HS-27A (cell line): ENCODE measurements at places on chromosomes 6 and 20.

GRCh38 chr20:62929051-62929538 is 2.8 kb upstream of the DIDO1 start:
- no peak for DNase-seq

DNA sequence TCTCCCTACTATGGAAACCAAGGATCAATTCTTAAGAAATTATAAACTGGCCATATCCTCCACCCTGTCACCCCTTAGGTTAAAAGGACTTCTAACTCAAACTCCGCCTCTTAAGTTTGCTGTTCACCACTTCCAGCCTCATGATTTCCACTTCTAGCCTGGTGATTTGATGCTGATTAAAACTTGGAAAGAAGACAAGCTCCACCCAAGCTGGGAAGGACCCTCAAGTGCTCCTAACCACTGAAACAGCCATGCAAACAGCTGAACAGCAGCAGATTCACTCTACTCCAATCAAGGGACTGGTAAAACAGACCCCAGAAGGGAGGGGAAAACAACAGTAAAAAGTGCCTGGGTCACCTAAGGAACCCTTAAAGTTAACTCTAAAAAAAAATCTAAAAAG is 10.3 kb downstream of the LCA5 start:
- no peak for DNase-seq

DNA sequence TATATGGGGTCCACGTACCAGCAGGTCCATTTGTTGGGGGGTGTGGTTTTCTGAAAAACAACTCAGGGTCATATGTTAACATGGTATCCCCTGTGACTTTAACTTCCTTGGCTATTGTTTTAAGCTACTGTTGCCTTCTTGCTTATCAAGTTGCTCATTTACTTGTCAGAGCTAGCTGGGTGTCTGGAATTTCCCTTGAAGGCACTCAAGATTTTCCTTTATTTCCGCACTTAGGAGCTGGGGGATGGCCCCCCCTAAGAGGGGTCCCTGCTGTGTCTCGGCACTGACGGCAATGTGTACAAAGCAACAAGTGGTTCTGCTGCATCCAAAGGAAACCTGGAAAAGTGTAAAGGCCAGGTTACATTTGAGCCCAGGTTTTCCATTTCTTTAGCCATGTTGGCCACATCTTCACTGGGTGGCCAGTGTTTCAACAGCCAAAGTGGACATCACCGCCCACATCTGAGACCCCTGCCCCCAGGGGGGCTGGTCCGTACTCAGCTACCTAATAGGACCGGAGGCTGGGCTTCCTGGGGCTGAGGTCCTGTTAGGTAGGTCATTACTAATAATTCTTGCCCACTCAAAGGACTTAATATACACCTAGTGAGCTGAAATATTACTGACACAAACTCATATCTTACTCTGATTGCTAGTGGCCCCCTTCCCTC is 24.8 kb upstream of the SYNDIG1 start:
- DNase-seq = no peak

DNA sequence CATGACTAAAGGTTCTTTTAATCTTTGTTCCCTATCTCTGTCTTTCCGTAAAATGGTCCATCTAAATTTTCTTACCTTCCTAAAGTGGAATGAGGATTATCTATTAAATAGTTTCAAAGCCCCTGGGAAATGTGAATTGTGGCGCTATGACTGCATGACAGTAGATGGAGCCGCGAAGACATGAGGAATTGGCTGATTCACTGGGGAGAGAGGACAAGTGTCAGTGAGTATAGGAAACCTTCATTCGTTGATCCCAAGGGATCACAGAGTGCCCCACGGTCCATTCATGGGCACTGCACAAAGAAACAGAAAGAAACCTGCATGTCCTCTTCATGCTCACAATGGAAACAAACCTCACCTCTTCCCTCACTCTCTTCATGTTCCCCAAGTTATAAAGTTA is 479.3 kb upstream of the BTBD3 start:
- no peak for DNase-seq

GRCh38 chr20:53800883-53801604 is 207.4 kb upstream of the ZNF217 start:
- no peak for DNase-seq

DNA sequence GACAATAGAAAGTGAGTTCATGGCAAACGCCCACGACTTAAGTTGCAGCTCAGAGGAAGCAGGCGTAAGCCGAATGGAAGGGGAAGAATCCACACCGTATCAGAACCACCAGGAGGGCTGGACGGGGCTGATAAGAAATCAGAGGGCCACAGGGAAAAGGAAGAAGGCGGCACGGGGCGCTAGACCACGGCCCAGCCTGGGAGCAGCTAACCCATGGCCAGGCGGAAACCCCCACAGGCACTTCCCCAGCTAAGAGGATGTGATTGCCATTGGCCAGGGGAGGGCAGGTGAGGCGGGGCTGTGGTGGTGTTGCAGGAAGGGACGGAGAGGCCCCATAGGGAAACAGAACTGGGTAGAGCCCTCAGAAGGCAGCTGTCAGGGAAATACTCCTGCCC is 174.0 kb upstream of the AFDN start:
- no peak for DNase-seq

DNA sequence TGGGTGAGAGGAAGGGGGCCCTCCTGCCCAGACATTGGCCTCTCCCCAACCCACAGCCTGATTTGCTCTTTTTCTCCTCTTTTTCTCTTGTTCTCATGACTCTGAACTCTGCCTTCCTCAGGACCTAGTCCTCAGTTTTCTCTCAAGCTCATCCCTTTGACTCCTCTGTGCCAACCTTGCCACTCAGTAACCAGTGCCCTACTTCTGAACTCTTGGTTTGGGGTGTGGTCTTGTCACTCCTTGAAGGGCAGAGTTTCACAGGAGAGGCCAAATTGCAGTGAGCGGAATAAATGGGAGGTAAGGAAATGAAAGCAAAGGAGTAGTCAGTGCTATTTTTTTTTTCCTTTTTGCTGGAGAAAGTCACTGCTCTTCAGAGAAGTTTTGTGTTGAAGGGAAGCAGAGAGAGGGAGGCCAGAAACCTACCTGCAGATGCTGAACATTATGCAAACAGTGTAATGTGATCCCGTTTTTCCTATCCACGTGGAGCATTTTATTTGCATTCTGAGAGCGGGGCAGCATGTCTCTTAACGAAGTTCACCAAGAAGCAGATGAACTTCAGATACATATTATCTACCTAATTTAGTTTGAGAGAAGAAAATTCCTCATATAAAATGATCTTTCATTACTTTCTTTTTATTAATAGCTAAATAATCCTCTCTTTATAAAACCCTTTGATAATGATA is 26.9 kb downstream of the CFAP61 start:
- no peak for DNase-seq

GRCh38 chr6:83511901-83512681 is at the start of gene PRSS35:
PRSS35 (plus strand) TSS chr6:83512534; CDS start chr6:83523442, 10,908 bp downstream.
- no peak for DNase-seq

DNA sequence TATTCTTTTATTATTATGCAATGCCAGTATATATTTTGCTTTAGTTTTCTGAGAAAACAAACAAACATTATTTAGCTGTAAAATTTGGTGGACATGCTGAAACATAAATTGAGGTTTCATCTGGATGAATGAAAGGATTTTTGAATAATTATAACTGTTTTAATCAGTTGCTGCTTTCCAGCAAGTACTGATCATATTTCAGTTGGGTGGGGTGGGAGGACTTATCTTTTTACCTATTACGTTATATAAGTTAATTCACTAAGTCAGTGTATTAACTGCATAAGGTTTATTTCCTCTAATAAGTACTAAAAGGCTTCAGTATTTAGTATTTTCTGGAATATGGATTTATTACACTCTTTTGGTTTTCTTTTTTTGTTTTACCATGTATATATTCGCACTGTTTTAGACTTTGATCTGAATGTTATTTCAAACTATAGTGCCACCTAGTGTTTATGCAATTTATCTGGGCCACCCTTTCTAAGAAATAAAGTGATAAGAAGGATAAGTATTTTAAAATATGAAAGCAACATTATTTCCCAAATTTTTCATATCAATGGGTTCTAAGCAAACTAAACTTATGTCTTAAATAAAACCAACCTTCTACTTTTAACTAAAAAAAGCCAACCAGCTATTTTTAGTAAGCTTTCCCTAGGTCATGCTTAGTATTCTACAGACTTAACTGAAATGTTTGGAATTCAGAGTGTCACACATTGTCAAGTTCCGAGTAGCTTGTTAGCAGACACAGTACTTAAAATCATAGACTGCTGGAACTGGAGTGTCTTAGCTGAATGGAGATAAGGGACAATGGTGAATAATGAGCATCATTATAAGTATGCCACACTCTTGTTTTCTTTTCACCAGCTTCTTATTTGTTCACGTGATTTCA is 105.4 kb upstream of the MCHR2 start:
- no peak for DNase-seq

GRCh38 chr6:11851387-11851786 is 72.8 kb upstream of the ADTRP start:
- DNase-seq = peak; percentile 81

DNA sequence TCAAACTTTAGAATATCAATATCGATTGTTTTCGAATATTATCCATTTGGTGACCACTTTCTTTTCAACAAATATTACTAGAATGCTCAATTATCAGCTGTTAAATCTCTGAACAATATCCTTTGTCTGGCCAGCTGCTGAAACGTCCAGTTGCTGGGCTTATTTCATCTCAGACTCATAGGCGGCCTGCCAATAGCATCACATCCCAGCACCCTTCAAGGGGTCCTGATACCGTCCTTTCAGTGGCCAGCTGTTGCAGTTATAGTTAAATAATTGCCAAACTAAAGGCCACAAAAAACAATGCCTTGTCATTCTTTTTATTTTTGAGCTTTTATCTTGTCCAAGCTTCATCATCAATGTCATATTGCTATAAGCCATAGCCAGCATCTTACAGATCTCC is 1006.8 kb upstream of the MANEA start:
- no peak for DNase-seq

GRCh38 chr20:6045566-6045965 is 8.3 kb downstream of the LRRN4 start:
- no peak for DNase-seq

DNA sequence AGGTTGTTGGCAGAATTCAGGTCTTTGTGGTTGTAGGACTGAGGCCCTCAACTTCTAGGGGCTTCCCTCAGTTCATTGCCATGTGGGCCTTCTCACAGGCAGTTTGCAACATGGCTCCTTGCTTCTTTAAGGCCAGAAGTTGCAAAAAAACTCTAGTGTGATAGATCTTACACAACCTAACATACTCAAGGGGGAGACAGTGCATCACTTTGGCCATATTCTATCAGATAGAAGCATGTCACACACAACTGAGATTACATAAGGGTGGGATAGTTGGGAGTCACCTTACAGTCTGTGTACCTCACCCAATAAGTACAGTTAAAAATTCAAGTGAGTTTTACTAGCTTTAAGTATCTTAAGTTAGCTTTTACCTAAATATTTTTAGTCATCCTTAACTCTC is 1.6 kb downstream of the SIRPD start:
- no peak for DNase-seq

- no peak for DNase-seq
Observed at GRCh38 chr20:32052778-32053362, 828 bp downstream of the HCK start.

DNA sequence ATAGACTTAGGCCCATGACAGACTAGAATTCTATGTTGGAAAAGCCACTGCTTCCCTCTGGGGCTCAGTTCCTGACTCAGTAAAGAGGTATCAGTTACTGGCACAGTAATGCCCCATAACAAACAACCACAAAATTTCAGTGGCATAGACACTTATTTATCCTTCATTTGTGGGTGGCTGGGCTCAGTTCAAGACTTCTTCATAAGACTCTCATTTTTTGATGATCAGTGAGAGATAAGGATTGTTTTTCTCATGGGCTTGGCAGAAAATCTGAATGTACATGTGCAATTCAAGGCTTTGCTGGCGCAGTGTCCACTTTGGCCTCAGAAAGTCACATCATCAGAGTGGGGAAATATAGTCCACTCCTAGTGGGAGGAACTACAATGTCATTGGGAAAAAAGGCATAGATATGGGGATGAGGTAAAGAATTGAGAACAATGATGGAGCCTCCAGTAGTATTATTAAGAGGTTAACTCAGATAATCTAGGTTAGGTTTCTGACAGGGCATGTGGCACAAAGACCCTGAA is 384.6 kb upstream of the FLRT3 start:
- DNase-seq = no peak

- DNase-seq = no peak
Observed at GRCh38 chr6:165717732-165718465, 54.9 kb upstream of the PDE10A start.

- no peak for DNase-seq
Observed at GRCh38 chr20:22425344-22426295, 158.8 kb downstream of the FOXA2 start.

DNA sequence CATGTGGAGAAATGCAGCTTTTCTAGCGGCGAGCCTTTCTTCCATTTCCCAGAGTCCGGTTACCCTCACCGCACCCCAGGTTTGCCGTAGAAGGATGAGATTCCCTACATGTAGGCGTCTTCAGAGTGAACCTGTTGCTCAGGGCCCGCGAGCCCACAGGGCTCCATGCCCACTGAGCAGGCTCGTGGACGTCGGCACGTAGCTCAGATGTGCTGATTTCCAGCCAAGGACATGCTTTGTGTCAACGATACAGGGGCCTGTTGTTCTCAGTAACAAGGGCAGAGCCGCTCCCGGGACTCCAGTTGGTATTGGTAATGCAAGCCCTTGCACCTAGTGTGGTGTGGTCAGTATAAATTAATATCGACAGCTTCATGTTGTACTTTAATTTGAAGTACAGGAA is 159.6 kb downstream of the MTHFD1L start:
- DNase-seq = no peak

- no peak for DNase-seq
Observed at GRCh38 chr20:9617940-9618339, 103.5 kb downstream of the LAMP5 start.

- no peak for DNase-seq
Observed at GRCh38 chr20:24493661-24494459, 24.4 kb downstream of the SYNDIG1 start.

DNA sequence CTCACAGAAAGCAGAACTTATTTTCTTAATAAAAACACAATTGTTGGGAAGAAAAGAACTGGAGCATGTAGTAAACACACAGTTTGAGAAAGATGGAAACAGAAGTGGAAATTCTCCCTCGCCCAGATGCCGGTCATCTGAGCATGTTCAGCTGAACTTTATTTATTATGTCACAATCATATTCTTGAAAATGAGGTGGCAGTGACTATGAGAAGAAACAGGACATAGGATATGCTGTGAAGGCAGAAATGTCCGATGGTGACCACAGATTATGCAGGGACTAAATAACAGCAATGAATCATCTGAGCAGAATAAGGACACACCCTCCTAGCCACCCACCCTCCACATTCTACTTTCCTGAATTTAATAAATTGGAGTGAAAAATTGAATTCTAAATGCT is 425.3 kb upstream of the NOX3 start:
- DNase-seq = peak; percentile 24

GRCh38 chr20:19727251-19727847 is 30.7 kb upstream of the RIN2 start:
- DNase-seq = no peak

GRCh38 chr6:152598421-152598820 is 38.7 kb downstream of the SYNE1 start:
- no peak for DNase-seq

GRCh38 chr20:53629436-53629835 is 35.8 kb upstream of the ZNF217 start:
- DNase-seq = no peak

- DNase-seq = no peak
Observed at GRCh38 chr20:24534282-24534681, 64.9 kb downstream of the SYNDIG1 start.
